ENCODE measurements at places on chromosomes 2 and 18.

- no peak for DNase-seq
Measured at GRCh38 chr2:12587228-12587627, 129.5 kb upstream of the TRIB2 start.

- no peak for DNase-seq
Measured at GRCh38 chr2:145366341-145366740, 846.4 kb upstream of the ZEB2 start.

- no peak for DNase-seq
Measured at GRCh38 chr2:159119652-159120257, 151.3 kb downstream of the TANC1 start.

- DNase-seq, result peak; percentile 42
Measured at GRCh38 chr2:204110338-204110741, 173.8 kb downstream of the ICOS start.

- DNase-seq, result no peak
Measured at GRCh38 chr2:11827547-11827946, 81.1 kb downstream of the LPIN1 start.

GRCh38 chr2:135732561-135732960 is 9.1 kb upstream of the UBXN4 start:
- no peak for DNase-seq

GRCh38 chr2:113157897-113158753 is 15.6 kb upstream of the PSD4 start:
- no peak for DNase-seq

DNA sequence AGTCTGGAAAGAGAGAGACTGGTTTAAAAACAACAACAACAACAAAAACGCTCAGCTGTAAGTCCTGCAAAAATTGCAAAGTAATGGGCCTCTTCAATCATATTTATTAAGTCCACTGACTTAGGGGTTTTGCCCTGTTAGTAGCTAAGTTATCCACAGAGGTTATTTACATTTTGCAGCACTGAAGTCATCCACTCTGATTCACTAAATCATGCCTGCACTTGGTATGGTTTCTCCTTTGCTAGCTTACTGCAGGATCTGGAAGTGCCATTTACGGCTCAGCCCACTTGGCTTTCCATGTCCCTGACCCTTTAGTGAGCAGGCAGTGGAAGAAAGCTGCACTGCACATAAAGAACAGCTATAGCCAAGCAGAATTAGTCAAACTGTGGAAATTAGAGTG is 484.4 kb downstream of the NRXN1 start:
- DNase-seq, result no peak
